ENCODE measurements at places on chromosomes 1 and 21. TPM values are rescaled to one million over a fixed set of nuclear protein-coding genes. Genes with fewer than 3 reads are reported as not detected.

Gene CZIB
- 38.5 TPM for total RNA-seq

- DNase-seq = no peak
Observed at GRCh38 chr1:5150191-5150590, 495.8 kb downstream of the AJAP1 start.

DNA sequence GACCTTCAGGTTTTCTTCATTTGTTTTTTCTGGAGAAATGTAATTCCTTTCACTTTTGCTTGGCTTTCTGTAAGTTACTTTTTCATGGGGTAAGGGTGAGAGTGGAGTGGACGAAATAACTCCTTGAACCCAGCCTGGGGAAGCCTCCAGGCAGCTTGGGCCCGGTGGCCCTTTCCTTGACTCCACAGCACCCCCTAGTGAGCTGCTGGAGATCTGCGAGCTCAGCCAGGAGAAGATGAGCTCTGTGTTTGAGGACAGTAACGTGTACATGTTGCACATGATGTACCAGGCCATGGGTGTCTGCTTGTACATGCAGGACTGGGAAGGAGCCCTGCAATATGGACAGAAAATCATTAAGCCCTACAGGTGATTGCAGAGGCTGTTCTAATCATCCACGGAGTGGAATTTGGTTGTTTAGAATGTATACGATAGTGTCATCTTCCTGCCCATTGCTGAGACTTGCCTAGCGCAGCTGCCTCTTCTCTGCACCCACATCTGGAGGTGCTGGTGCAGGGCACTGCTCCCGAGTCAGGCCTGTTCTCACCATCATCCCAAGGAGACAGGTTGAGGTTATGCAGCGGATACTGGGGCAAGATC lies 51.0 kb downstream of the SMYD2 start:
- DNase-seq = no peak

GRCh38 chr1:6243053-6243834 lies 735 bp upstream of the HES3 start:
- no peak for DNase-seq

Measured in skin of body (tissue), 3 donors.